ENCODE measurements at places on chromosomes 3 and 15.

GRCh38 chr3:29382409-29382808, 101.5 kb downstream of the RBMS3 start:
- DNase-seq = no peak

DNA sequence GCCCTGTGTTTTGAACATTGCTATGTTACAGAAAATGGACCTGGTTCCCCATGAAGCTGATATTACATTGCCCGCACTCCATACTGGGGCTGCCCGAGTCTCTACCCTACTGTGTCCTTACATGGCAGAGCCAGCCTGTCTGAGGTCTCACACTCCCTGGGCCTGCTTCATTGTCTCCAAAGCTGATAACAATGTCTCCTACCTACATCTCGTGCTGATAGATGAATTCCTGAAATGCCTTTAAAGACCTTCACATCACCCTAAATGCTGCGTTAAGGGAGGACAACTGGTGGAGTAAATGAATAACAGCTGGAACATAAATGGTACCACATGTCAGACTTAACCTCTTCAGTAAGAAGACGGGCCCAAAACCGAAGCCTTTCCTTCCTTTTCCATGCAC, 62.9 kb upstream of the PTX3 start:
- no peak for DNase-seq

GRCh38 chr3:9111866-9112265, 137.6 kb downstream of the SRGAP3 start:
- no peak for DNase-seq

GRCh38 chr3:52054661-52055511, 1.5 kb downstream of the DUSP7 start:
- no peak for DNase-seq

GRCh38 chr15:63922261-63922904, 88.6 kb upstream of the HERC1 start:
- DNase-seq = no peak

DNA sequence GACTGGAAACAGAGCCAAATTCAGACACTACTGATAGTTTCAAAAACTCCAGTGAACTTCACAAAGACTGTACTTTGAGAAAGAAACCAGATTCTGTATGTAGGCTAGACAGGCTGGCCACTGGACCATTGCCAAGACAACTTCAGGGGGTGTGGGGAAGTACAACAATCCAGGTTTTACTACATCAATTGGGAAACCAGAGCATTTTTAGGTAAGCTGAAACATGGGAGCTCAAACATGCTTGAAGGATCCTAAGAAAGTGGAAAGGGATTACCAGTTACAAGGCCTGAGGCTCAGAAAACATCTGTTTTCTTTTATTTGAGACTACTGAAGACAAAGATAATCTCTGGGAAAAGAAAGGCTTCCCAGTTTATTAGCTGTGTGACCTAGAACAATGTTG, 26.9 kb upstream of the ZNF280D start:
- DNase-seq = no peak

- DNase-seq = no peak
Observed at GRCh38 chr3:197499427-197499826, 56.3 kb downstream of the BDH1 start.

DNA sequence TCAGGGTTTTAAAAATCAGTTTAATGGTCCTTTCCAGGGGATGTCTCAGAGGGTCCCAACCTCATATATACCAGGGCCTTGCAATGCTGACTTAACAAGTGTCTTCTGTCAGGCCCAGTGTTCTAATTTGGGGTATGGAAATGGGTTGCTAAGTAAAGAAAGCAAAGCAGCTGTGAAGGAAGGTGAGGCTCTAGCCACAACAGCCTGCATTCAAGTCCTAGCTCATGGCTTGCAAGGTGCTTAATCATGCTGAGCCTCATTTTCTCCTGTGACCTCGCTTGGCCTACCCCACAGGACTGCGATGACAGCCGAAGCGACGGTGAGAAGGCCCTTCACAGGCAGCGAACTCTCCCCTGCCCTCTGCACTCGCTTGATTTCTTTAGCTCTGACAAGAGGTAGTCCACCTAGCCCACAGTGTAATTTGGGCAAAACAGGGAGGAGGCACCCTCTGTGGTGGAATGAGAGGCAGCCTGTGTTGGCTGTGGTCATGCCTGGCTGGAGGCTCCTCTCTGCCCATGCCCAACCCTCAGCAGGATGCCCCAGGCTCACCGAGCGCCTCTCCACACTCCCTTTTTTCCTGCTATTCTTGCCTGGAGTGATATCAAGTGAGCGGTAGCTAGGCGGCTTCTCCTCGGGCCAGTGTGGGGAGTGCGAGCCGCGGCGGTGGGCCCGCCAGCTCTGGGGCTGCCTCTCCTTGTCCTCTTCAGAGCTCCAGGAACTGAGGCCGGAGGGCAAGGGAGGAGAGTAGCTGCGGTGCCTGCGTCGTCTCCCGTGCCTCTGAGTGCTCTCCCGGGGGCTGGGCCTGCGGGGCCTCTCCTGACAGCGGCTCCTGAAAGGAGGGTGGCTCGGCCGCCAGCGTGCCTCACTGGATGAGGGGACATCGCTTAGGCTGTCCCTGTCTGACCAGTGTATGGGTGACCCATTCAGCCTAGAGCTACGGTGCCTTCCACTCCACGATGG, 29.2 kb downstream of the ILDR1 start:
- no peak for DNase-seq

DNA sequence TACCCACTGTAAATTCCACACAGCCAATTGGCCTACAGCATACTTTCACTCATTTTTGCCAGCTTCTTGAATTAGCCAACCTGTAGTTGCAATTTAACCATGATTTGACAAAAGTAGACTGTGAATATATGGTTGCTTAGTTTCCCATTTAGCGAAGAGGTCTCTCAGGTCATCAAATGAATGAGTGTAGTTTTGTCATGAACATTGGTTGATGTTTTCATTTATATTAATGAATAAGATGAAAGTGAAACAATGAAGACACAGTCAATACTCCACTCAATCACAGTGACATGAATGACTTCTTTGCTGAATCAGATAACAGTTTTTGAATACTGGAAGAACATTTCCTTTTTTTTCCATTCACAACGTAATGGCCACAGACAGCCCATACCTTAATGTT, 15.3 kb upstream of the FAM3D start:
- DNase-seq = no peak

- no peak for DNase-seq
Observed at GRCh38 chr3:116065501-116065900, 379.8 kb downstream of the LSAMP start.

DNA sequence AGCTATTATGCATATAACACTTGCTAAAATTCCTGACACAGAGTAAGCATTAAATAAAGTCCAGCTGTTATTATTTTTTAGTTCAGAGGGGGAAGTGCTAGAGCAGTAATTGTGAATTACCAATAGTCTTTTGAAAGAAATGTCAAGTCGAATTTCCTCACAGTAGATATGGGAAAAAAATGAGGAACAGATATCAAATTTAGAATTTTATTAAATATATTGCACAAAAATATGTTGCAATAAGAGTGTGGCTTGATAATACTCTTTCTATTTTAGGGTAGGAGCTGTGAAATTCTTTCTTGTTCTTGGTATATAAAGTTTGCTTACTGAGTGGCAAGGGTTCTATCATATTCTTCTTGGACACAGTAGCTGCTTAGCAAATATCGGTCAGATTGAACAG, 181.3 kb downstream of the NFKBIZ start:
- DNase-seq = no peak

GRCh38 chr3:2861120-2861519, 249.1 kb downstream of the IL5RA start:
- DNase-seq = no peak

- DNase-seq = no peak
Observed at GRCh38 chr3:194481525-194482195, 5.1 kb downstream of the ATP13A3 start.
